ENCODE measurements at places on chromosomes 1 and 21. TPM values are rescaled to one million over a fixed set of nuclear protein-coding genes. Genes with fewer than 3 reads are reported as not detected.

Gene PADI2
- 0.24 TPM for total RNA-seq

Gene WNT3A
- total RNA-seq, result not detected

Gene PEX19
- total RNA-seq, result 40.6 TPM

GRCh38 chr1:51863384-51863783, 15.1 kb downstream of the NRDC start:
- no peak for DNase-seq

GRCh38 chr1:243354511-243355153, 98.8 kb downstream of the SDCCAG8 start:
- no peak for DNase-seq

DNA sequence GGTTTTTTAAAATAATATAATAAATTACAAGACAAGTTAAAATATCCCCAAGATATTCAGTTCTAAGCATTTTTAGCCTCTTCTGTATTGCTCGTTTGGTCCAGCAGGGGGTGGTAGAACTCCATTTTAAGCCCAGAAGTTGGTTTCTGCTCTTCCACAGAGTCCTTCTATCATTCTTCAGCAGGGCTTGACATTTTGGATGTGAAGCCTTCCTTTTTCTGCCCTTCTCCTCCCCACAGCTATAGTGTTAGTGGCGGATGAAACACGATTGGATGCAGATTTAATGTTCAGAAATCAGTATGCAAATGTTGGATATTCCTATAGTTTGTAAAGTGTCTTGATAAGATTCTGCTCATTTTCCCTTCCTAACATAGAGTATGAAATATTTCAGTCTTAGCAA, 1.4 kb downstream of the NCAM2 start:
- no peak for DNase-seq

DNA sequence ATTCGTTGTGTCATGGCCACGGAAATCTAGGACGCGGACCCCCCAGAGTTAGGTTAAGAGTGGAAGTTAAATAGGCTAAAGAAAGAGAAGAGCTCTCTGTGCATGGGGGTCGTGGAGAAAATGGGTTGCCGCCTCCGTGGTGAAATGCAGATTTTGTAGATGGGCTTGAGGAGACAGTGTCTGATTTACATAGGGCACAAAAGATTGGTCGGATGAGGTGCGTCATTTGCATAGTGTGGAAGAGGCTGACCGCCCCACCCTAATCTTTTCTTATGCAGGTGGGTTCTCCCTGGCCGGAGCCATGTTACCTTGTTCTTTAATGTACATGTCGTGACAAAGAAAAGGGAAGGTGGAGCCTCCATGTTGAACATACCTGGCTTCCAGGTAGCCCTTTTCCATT, 14.3 kb upstream of the SLC5A9 start:
- DNase-seq, result no peak

Gene C21orf58
- 2.3 TPM for total RNA-seq

Gene NID1
- 70.7 TPM for total RNA-seq

DNA sequence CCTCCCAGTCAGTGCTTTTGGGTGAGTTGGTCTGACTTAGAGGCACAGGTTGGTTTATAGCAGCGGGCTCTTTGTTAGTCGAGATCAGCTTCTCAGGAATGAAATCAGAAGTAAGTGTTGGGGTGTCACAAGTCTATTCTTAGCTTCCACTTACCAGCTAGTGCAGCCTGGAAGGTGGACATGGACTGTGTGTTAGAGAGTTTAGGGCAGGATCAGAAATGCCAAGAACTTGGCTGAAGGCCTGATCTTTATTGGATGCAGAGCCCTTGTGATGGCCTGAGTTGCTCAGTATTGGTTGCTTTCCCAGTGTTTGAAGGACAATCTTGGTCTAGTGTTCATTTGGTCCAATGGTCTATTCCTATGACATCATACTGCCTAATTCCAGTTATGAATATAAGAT, 377.0 kb upstream of the USP24 start:
- no peak for DNase-seq

Gene PTGER3
- total RNA-seq, result 7.8 TPM

- DNase-seq, result no peak
Measured at GRCh38 chr1:234213658-234214128, 159.6 kb upstream of the COA6 start.

GRCh38 chr1:41557751-41558455, 73.4 kb upstream of the EDN2 start:
- DNase-seq, result no peak

- DNase-seq, result no peak
Measured at GRCh38 chr1:87028576-87028975, 114.1 kb downstream of the HS2ST1 start.

Gene TSPAN2
- total RNA-seq, result 13.9 TPM

DNA sequence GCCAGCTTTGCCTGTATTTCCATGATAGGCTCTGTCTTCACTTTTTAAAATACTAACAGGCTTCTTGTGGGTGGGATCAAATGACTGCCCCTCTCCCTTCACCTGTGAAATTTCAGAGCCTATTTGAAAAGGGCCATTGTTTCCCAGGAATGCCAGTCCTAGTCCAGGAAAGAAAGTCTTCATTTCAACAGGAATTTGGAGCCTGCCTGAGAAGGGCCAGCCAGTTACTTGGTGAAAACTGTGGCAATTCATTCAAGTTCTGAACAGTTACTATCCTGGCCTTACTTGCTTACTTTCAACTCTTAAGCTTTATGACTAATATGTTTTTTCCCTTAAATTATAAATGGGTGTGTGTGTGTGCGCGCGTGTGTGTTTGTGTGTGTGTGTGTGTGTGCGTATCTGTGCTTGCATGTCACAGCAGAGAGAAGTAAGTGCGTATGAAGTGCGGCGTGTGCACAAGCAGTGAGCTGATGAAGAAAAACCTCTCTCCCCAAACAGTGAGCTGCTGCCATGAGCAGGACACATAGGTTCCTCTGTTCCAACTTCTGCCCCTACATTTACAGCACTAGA, 67.5 kb upstream of the RNPC3 start:
- DNase-seq, result no peak

GRCh38 chr1:5903680-5904079, 88.5 kb downstream of the NPHP4 start:
- DNase-seq, result no peak

Gene TDRD5
- total RNA-seq, result 0.10 TPM

DNA sequence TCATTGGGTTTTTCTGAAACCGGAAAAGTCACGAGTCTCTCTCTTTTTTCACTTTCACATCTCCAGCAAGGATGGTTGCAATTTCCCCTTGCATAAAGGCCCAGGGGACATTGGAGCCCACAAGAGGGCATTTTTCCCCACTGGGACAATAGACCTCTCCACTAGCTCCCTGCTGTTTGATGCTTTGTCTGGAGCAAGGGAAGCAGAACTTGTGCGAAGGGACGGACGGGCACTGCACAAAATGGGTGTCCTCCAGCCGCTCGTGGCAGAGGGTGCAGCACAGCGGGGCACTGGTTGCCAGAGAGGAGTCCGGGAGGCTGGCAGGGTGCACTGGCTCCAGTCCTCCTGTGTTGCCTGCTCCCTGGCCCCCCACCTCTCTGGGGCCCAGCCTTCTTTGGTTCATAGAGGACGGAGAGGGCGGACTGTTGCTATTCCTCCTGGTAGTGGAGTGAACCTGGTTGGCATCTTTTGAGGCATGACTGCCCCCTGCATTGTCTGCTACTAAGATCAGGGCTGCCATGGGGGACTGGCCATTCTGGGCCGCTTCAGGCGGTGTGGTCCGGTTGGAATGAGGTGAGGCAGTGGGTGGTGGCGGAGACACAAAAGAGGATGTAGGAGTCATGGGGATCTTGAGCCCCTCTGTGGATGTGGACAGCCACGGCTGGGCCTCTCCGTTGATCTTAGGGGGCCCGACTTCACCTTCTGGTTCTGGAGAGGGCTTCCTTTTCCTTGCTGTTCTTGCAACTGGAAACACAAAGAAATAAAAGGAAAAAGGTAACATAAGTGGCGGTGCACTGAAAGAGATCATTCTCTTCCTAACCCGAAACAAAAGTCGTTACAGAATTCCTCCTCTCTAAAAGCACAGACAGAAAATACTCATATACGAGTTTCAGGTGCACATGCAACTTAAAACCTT, 2.6 kb downstream of the IRF2BP2 start:
- no peak for DNase-seq

GRCh38 chr1:83058327-83058726, 940.6 kb downstream of the TTLL7 start:
- no peak for DNase-seq

Gene OR2T33
- total RNA-seq, result not detected

Gene COL6A2
- total RNA-seq, result 1,092 TPM

DNA sequence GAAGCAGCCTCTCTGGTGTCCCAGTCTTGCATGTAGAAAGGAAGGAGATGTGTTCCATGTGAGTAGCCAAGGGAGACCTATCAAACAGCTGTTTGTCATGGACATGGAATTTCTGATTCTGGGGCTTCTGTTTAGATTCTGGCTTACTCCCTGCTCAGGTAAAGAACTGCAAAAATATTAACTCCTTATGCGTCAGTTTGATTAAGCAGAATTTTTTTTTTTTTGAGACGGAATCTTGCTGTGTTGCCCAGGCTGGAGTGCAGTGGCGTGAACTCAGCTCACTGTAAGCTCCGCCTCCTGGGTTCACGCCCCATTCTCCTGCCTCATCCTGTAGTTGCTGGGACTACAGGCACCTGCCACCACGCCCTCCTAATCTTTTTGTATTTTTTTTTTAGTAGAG, 6.8 kb downstream of the ARV1 start:
- DNase-seq, result no peak

DNA sequence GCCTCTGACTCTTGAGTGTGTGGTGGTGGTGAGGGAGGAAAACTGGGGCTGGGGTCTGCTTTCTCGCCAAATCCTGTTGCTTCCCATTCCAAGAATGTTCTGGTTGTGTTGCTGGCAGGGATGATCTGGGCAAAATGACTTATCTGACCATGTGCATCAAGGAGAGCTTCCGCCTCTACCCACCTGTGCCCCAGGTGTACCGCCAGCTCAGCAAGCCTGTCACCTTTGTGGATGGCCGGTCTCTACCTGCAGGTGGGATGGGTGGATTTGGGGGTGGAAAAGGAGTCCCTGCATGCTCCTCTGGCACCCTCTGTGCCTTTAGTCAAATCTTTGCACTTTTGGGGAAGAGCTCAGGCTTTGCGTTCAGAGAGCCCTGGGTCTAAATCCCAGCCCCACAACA, 18.1 kb downstream of the CYP4B1 start:
- no peak for DNase-seq

Gene TNNT2
- total RNA-seq, result 2.8 TPM

DNA sequence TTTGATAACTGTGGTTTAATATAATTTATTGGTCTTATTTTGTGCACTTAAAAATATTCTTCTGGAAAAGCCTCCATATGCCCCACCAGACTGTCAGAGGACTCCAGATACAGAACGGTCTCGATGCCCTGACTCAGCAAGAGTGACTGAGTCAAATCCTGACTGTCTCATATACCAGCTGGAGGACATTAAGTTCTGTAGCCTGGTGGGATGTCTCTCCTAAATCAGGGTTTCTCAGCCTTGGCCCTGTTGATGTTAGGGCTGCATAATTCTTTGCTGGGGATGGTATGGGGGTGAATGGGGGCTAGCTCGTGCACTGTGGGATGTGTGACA, 67.7 kb upstream of the TLR5 start:
- DNase-seq, result no peak

Gene C1orf87
- 0.84 TPM for total RNA-seq

- DNase-seq, result no peak
Measured at GRCh38 chr21:40719615-40720014, 127.3 kb downstream of the DSCAM start.

Gene CLDN17
- not detected for total RNA-seq

- DNase-seq, result no peak
Measured at GRCh38 chr1:18642278-18643095, 11.8 kb downstream of the PAX7 start.

DNA sequence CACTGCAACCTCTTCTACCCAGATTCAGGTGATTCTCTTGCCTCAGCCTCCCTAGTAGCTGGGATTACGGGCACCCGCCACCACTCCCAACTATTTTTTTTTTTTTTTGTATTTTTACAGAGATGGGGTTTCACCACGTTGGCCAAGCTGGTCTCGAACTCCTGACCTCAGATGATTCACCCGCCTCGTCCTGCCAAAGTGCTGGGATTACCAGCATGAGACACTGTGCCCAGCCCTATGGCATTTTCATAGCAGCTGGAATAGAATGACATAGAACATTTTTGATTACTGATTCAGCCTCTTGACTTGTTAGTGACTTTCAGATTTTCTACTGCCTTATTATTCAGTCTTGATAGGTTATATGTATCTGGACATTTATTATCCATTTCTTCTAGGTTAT, 1046.2 kb downstream of the AMY1C start:
- no peak for DNase-seq

DNA sequence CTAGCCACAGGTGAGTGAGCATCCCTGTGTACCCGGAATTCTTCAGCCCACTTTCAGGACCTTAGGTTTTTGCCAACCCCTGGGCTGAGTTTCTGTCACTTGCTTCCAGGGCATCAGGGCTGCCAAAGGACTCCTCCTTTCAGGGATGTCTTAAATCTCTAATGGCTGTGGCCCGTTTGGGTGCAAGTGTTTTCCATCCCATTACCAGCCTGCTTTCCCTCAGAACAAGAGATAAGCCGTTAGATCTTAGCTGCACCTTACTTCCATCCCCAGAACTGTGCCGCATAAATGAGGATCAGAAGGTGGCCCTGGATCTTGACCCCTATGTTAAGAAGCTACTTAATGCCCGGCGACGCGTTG, 652 bp downstream of the SNAPIN start:
- DNase-seq, result no peak

Gene ZNF683
- not detected for total RNA-seq

Gene FAM131C
- 1.3 TPM for total RNA-seq

DNA sequence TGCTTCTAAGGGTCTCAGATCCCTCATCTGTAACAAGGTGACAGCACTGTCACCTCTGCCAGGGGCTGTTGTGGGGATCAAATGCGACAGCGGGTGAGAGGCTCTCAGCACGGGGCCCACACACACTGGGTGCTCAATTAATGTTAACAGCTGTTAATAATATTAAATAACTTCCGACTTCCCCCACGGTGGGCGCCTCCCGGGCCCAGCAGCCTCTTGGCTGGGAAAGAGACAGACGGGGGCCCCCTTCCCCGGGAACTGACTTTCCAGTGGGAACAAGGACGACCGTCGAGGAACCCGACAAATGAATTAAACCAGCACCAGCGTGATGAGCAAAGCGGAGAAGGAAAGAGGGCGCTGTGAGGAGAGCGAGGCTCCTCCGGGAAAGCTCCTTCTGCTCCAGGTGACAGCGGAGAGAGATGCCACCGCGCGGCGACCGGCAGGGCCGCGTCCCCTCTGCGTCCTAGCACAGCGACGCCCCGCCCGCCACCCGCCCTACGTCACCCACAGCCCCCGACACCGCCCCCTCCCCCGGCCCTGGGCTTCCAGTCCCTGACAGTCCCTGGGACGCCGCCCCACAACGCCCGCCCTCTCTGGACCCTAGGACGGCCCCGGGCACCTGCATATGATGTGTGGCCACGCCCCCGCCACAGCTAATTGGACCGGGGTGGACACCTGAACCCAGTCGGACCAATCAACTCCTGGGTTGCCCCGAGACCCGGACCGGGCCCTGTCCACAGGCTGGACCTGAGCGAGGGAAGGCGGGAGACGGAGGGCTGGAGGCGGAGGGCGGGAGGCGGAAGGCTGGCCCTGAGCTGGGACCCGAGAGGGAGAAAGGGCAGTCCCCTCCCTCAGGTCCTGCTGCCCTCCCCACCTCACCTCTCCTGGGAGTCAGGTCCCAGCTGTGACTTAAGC, 38.2 kb downstream of the MATN1 start:
- peak; percentile 21 for DNase-seq
